Activated CD8-positive, alpha-beta memory T cell treated with anti-CD3 and anti-CD28 coated beads for 1 hour (primary cell): ENCODE measurements at places on chromosomes 5 and 9.

DNA sequence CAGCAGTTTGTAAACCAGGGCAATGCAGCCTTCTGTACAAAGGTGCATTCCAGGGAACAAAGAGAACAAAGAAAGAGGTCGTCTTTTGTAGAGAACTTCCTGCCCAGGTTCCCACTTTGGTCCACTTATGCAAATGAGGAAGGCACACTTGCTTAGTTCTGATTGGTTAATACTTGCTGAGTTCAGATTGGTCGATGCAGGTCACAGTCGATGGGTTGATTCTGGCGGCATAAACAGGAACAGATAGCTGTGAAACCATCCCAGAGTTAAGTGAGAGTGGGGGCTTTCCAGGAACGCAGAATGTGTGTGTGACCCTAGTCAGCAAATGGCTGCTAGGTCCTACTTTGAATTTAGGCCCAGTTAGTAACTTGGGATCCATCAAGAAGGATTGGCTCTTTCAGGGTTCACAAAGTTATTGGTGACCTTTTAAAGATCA, 1.8 kb upstream of the ADAMTS13 start:
- DNase-seq = no peak

DNA sequence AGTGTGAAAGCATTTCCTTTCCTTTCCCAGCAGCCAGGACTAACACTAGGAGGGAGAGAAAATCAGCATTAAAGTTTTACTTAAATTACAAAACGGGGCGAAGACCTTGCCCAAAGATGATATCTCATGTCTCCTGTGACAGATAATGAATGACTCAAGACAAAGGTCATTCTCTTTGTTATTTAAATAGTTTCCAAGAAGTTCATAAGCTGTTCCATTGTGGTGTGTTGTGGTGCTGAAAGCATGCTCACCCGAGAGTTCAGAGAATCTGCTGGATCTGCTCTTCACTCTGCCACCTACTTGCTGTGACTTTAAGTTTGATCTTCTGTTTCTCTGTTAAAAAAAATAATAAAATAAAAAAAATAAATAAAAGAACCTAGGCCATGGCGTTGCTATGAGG, 265.9 kb upstream of the NR4A3 start:
- no peak for DNase-seq

- no peak for DNase-seq
Observed at GRCh38 chr5:122358372-122358979, 46.4 kb downstream of the SNCAIP start.

GRCh38 chr5:126918615-126918957, 111.8 kb downstream of the MARCHF3 start:
- no peak for DNase-seq

DNA sequence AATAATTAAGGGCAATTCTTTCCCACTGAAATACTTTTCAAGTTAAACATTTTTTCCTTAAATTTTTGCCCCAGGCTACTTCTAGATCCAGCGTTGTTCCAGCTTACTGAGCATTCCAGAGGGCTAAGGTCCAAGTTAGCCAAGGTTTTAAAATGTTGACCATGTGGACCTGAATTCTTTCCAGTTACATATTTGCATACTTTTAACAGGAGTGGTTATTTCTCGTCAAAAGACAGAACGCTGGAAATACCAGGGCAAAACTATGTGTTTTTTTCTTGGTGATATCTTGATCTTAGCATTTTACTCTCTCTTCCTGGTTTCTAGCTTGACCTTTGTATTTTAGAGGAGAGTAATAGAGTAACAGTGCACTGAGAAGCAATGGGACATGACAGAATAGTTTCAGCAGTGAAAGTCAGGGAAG, 32.8 kb downstream of the TMC1 start:
- no peak for DNase-seq

DNA sequence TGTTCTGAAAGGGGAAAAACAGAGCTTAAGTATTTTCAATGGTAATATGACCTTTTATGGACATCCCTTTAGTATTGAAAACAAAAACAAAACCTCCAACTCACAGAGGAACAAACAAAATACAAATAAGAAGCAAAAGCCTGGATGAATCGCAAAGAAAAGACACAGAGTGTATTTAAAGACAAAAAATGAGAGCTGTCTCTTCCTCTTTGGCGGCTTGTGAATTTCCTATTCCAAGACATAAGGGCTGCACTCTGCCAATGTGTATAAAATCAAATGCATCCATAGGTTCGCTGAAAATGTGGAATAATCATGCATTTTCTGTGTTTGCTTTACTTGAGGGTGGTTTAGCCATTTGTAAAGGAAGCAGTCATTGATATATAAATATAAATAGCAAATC, 739.3 kb upstream of the ZNF608 start:
- DNase-seq = no peak

GRCh38 chr5:157273131-157273556, 7.2 kb downstream of the CYFIP2 start:
- DNase-seq = no peak
